ENCODE measurements at places on chromosomes 1 and 21.

DNA sequence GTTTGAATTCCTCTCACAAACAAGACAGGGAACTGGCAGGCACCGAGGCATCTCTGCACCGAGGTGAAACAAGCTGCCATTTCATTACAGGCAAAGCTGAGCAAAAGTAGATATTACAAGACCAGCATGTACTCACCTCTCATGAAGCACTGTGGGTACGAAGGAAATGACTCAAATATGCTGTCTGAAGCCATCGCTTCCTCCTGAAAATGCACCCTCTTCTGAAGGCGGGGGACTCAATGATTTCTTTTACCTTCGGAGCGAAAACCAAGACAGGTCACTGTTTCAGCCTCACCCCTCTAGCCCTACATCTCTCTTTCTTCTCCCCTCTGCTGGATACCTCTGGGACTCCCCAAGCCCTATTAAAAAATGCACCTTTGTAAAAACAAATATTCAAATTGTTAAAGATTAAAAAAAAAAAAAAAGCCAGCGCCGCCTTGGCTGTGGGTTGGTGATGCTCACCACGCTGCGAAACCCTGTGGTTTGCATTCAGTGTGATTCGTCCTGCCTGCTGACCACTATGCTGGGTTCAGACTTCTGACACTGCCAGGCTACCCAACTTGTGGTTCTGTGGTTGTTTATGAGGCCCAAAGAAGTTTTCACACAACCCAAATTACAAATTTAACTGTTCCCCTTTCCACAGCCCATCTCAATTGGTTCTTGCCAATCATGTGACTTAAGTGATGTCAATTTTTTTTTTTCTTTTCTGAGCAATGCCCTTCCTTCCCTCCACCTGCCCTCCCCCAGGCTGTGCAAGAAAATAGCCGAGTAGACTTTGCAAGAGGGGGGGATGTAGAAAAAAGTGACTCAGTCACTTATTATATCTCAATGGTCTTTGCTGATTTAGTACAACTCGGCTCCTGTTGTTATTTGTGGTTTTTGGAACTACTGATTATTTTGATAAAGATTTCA lies at the start of gene RUNX1:
Gene RUNX1, minus strand, starts transcription at position 597 of the 912 bp plus-strand sequence.
- DNase-seq: peak; percentile 70

DNA sequence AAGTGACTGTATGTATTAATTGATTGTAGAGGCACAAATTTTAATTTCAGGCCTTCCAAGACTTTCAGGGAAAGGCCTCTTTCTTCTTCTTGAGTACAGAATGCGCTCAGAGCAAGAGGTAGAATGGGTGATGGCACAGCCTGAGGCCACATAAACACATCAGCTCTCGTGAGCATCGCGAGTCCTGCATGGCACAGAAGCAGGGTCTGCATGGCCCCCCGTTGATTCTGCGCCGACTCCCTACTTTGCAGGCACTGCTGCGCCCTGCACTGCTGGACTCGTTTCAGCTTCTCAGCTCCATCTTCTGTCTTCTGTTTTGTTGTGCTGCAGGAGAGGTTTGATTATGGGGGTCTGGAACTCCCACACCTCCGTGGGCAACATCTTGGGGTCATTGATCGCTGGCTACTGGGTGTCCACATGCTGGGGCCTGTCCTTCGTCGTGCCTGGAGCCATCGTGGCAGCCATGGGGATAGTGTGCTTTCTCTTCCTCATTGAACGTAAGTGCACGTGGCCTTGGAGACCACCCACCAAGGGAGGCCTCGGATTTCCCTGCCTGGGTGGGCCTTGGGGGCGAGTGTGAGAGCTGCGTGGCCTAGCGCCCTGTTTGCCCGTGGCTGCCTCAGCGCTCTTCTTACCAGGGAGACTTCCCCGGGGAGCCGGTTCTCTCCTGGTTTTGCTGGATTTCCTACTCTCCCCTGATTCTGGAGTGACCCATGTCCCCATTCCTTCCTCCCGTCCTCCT lies 29.6 kb downstream of the SLC37A1 start:
- no peak for DNase-seq

DNA sequence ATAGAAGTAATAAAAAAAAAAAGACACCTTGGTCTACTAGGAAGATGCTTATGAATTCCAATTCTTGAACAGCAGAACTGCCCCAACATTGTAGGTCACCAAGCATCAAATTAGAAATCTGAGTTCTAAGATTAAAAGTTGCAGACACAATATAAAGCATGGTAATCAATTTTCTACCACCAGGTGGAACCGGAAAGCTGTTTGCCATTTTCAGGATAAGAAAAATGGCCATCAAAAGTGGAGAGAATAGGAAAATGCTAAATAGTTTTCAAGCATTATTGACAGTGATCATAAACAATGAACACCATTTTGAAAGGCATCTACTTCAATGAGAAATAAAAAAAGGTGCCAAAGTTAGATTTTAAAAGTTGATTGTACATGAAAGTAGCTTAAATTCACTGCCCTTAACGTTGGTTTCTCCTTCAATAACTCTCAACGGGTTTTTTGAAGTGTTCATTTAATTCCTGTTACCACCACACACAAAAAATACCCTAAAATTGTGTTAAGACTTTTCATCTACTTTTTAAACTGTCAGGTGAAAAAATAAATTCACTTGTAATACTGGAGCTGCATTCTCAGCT lies 252.9 kb downstream of the KCNT2 start:
- DNase-seq: peak; percentile 52

DNA sequence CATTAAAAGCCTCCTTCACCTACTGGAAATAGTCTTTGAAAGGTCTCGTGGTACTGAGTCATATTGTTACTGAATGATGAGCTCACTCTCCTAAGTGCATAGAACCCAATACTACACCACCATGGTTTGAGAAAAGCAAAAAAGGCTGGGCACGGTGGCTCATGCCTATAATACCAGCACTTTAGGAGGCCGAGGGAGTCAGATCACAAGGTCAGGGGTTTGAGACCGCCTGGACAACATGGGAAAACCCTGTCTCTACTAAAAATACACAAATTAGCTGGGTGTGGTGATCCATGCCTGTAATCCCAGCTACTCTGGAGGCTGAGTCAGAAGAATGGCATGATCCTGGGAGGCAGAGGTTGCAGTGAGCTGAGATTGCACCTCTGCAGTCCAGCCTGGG lies 3.3 kb upstream of the HNRNPCL1 start:
- DNase-seq: peak; percentile 45

DNA sequence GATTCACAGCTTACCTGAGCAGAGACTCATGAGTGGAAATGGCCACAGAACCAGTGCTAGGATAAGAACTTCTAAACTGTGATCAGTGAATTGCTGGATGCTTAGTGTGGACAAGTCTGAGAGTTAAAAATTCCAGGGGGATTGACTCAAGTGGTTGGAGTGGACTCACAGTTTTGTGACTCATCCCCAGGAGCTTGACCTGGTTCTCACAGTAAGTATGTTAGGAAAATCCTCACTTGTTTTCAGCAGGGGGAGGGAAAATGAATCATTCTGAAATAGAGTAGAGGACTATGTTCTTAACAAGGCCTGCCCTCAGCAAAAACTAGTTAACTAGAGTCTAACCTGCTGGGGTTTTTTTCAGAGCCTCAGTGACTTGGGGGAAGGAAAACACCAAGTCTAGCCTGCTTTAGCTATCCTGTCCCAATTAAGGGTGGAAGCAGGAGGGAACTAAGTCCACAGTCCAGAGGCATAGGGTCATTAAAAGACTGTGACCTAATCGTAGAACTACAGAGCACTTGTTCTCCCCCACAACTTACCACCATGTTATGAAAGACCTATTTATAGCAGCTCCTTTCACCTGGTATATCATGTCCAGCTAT lies 6.1 kb upstream of the CDC73 start:
- peak; percentile 99 for DNase-seq

GRCh38 chr1:51569284-51570062 lies 47.4 kb upstream of the OSBPL9 start:
- DNase-seq: peak; percentile 90

DNA sequence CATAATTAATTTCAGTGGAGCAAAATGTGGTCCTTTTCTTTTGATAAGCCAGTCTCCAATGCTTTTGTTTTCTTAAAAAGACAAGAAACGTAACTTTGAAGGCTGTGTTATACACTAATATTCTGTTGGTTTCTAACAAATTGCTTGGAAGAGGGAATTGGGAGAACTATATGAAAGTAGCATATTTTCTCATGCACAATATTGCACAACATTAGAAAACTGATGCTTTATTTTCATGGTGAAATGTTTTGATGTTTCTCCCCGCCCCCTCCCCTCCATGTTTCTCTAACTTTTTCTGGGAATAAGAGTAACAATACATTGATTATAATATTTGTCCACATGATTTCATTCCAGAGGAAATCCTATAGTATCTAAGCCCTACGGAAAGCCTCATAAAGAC lies 115.4 kb downstream of the OLFML2B start:
- DNase-seq: no peak

DNA sequence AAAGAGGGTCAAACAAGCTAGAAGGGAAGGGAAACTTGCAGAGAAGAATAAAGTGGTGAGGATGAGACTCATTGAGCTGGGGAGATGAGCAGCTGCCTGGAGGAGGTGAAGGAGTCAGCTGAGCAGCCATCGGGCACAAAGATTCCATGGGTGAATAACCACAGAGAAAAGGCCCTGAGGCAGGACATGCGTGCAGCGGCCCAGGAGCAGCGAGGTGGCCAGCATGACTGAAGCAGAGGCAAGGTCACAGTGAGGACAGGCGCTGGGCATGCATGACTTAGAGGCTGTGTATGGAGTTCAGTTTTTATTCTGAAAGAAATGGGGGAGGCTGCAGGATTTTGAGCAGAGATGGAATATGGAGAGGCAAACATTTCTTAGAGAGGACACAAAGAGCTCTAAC lies 24.9 kb downstream of the OLFML2B start:
- no peak for DNase-seq

DNA sequence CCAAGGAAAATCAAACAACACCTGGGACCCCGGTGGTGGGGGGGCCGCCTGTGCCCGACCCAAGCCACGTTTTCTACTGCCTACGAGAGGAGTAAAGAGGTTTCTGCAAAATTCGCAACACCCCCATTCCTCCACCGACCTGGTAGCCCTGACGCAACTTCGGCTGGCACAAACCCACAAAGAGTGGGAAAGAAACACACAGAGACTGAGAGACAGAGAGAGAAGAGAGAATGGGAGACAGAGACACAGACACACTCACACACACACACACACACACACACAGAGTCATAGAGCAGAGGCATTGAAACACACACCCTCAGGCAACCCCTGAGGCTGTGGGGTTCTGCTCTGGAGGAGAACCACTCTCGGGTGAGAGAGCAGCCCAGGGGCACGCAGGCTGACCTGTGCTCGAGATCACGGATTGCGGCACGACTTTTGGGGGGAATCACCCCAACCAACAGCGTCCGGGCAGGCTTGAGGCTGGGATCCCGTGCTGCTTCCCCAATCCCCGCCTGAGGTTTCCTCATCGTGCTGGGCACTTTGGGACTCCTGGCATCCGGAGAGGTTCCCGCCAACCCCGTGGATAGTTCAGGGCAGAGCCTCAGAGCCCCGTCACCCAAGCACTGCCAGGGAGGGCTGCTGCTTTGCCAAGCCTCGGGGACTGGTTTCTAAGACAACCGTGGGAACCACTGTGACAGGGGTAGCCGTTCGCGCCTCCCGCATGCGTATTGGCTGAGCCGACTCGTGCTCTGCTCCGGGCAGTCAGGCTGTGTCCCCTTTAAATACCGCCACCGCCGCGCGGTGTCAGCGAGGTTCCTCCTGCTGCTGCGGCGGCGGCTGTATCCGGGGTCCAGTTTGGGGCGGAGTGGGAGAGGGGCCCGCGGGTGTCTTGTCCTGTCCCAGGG lies 682.4 kb upstream of the TPTE start:
- DNase-seq: no peak

DNA sequence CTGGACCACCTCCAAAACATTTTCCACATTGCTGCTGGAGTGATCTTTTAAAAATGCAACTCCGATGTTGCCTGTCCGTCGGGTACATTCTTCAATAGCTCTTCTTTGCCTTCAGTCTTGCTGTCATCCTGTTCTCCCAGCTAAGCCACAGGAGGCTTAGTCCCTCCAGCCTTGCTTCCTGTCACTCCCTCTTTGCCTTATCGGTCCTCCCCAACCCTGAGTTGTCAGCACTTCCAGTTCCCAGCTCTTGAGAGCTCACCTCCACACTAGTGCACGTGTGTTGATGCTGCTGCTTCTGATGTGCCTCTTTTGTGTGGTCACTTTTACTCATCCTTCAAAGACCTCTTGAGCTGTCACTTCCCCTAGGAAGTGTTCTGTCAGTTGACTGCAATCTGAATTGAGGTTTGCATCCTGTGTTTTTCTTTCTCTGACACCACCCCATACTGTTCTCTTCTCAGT lies 15.3 kb downstream of the UCK2 start:
- peak; percentile 48 for DNase-seq

- DNase-seq: peak; percentile 7
Observed at GRCh38 chr1:212260557-212261355, 24.5 kb upstream of the PPP2R5A start.

DNA sequence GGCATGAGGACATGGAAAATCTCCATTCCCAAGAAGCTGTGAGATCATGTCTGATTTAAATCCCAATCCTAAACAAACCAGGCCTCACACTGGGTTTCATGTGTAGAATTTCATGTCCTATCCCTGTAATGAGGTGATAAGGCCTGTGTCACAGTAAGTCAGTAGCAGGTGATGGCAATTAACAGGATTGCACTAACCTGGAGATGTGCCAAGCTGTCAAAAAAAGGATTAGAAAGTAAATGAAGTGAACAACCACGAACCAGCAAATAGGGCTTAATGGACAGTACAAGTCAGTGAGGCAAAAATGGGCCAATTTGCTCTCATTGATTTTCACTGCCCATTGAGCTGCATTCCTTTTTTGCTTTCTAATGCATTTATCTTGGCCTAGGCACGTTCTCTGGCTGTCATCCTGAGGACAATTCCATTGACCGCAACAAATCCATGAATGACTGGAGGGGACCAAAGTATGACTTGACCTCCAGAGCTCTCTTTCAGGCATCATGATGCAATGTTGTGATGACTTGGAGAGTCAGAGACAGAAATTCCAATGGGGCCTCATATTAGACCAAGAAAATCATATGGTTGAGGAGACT lies 673.6 kb upstream of the ADGRL2 start:
- DNase-seq: no peak

GRCh38 chr1:40976952-40977690 lies 2.4 kb upstream of the CTPS1 start:
- DNase-seq: peak; percentile 37

DNA sequence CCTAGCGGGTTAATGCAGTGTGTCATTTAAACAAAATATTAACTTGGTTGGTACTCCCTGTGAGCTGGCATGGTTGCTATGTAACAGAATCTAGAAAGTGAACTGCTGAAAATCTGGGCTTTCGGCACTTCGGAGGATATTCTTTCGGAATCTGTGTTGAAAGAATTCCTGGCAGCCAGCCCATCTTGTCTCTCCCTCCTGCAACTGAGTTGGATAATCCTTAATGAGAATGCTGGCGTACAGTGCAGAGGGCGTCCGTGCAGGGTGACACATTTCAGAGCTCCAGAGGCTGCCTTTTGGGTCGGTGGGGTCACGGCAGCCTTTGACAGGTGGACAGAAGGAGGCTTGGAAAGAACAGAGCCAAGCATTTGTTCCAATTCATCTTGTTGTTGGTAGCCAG lies 3.7 kb downstream of the KAZN start:
- DNase-seq: peak; percentile 47

DNA sequence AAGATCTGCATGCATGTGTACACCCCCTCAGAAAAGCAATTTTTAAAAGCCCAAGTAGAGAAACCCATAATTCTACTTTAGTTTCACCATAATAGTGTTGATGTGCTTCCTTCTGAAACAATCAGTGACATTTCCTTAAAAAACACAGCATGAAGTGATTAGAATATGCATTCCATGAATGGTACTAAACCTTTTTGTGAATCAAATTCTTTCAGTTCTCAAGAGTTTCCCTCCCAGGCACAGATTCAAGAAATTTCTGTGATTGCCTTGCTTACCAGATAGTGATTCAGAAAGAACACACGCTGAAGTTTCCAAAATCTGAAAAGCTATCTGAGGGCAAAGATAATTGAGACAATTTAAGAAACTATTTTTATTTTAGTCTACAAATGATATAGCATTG lies 136.4 kb upstream of the ADGRL2 start:
- peak; percentile 82 for DNase-seq

Measured in GM23248 (cell line).